ENCODE measurements at places on chromosomes 2 and 18.

- no peak for DNase-seq
These were observed 43.2 kb upstream of the SOS1 start for GRCh38 chr2:39164089-39164488.

DNA sequence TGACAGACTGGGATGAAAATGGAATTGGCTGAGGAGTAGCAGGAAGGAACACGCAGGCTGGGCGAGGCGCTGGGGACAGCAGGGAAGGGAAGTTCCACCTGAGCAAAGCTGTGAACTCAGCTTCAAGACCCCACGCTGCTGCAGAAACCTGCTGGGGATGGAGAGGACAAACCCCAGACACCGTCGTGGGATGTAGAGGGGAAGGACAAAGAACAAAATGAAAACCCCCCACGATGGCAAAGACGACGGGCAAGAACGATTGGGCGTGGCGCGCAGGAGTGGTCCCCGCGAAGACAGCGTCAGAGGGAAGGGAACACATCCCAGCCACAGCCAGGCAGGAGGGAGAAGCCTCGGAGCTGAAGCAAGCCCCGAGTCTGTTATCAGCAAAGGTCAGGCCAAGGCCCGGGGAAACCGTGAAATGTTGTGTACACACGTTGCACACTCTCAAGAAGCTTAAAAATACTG lies 222.9 kb downstream of the NDUFA10 start:
- peak; percentile 1 for DNase-seq

DNA sequence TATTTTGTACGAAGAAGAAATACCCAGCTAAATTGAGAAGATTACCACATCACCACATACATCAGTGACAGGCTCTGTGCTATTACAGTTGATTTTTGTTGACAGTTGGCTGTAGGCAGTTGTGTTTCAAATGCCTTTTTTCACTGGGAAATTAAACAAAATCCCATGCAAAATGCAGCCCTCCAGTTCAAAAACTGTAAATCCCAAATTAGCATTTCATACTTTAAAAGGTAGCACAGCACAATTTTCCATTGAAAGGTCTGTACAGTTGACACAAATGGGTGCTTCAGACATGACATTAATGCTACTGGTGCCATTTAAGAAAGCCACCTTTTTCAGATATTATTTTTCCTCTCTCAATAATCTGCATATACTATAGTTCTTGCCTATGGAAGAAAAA lies 807.2 kb downstream of the BCL11A start:
- no peak for DNase-seq

DNA sequence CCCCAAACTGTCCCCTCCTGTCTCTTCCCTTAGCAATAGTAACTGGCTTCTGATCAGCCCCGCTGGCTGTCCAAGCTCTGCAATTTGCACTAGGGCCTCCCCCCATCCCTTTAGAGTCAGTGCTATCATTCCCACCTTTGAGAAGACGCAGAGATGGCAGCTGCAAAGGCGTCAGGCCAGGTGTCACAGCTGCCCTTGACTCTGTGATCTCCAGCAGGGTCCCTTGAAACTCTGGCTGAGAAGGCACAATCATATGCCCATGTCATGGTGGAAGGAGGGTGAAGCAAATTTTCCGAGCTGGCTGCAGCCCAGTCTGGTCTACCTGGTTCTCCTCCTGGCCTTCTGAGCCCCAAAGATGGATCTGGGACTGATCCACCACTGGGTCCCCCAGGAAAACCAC lies 49.2 kb upstream of the TEX51 start:
- DNase-seq = no peak

DNA sequence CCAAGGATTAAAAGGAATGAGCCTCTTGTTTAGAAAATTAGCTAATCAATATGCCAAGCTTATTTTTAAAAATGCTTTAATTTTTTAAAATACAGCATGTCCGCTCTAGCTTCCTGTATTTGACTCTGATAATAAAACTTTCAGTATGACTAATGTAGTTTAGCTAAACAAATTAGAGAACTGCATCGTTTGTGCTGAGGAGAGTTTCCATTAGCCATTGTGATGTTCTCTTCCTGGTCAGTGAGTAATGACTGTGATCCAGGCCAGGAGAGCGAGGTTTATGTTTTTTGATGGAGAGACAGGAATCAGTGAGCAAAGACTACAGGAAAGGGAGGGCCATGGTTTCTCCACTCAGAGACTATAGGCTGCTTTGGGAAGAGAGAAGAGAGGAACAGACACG lies 237.2 kb upstream of the ETAA1 start:
- no peak for DNase-seq

GRCh38 chr2:233360771-233361176 lies 6.5 kb downstream of the DGKD start:
- peak; percentile 52 for DNase-seq

DNA sequence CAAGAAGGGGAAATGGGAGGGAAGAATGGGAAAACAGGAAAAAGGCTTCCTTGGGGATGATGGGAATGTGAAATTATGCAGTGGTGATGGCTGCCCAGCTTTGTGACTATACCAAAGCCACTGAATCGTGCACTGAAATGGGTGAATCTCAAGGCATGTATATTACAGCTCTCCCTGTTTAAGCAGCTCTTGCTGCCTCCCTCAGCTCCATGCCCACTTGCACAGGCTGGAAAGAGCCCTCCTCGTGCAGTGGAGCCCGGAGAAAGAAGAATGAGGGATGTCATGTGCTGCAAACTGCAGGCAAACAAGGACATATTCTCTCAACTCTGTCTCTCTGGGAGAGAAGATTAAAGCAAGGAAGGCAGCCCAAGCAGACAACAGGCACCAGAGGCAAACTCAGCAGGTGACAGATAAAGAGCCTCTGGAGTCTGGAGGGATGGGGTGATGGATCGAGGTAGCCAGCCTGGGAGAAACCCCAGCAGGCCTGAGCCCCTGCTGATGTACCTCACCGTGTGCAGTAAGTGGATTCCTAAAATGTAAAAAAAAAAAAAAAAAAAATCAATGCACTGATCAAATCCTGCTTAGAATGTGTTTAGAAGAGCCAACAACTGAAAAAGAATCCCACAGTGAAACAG lies 62.4 kb upstream of the SLC66A3 start:
- DNase-seq = no peak

GRCh38 chr2:113977060-113977659 lies 87.3 kb downstream of the ACTR3 start:
- DNase-seq = no peak

DNA sequence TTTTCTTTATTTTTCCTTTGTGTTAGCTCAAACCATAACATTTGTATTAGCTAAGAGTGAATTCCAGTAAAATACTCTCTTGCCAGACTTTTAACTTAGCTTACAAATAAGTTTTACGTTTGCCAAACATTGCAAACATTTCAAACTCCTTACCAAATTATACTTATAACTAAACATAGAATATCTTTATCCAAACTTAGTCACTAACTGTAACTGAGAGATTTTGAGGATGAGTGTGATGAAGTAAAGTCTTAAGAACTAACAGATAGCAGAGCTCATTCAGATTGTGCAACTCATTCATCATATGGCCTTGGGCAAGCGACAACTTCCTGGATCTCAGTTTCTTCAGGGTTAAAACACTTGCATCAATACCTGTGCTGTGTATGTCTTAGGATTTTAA lies 533.7 kb downstream of the TDRD15 start:
- DNase-seq = no peak

DNA sequence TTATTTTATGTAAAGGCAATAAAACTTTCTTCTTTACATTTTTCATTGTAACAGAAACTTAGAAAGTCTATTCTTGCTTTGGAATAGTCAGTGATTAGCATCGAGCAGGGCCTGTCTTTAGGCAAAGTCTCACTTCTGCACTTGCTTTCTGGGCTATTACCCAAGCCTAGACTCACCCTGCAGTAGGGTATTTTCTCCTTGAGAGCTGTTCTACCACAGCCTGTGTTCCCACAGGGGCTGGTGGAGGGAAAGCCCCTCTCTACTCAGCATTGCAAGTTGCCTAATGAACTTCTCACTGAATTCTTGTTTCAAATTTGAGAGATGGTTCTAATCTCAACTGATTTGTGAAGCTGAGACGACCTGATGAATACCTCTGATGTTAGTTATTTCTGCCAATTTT lies 111.7 kb upstream of the KLHL14 start:
- no peak for DNase-seq

GRCh38 chr2:172285010-172285621 lies 142.3 kb upstream of the ITGA6 start:
- DNase-seq = peak; percentile 33

DNA sequence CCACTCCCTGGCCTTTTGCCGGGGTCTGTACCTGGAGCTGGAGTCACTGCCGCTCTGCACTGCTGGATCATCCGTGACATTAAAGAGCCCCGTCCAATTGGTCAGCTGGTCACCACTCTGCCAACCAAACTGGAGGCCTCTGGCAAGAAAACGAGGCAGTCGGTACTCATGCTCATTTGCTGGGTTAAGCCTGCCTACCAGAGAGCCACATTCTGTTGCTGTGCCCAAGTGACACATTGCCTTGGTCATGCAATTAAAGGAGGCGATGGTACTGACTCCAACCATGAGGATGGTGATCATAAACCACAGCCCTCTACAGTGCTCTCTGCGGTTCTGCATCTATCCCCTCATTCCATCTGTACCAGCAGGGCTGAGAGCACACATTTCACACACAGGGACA lies 35.5 kb downstream of the ST8SIA5 start:
- no peak for DNase-seq

- no peak for DNase-seq
These were observed 316.8 kb downstream of the RIT2 start for GRCh38 chr18:42798606-42799170.

GRCh38 chr2:151336863-151337371 lies 20.5 kb upstream of the TNFAIP6 start:
- no peak for DNase-seq

DNA sequence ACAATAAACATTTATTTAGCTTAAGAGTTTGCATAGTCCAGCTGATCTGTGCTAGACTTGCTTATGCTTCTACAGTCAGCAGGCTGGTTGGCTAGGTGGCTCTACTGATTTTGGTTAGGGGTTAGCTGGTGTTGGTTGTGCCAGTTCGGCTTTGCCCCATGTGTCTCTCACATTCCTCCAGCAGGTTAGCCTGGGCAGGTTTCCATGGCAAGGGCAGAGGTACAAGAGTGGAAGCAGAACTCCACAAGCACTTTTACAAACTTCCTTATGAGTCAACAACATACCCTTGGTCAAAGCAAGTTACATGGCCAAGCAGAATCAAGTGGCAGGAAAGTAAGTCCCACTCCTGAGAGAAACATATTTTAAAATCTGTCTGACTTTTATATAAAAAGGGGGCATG lies 82.3 kb downstream of the SS18 start:
- DNase-seq = no peak
